ENCODE measurements at places on chromosomes 6 and 20.

DNA sequence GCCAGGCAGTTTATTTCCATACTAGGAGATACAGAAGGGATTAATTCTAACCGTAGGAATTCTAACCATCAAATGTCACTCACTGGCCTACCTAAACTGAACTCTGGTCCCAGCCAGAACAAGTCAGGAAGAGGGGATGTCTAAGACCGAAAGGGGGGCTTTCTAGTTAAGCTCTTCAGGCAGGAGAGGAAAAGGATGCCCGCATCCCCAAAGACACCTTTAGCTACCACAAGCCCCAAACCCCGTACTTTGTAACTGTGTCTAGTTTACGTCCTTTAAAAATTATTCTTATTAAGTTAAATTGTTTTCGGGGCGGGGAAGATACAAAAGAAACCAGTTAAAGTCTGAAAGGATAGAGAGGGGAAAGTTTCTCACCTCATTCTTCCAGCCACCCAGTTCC lies 1.2 kb upstream of the ZNF76 start:
- peaks cover 58% of the 10 kb centered on the region for H3K4me1 ChIP-seq
- no peaks in the 10 kb centered on the region for H3K36me3 ChIP-seq
- DNase-seq = no peak
- peak overlapping the region; percentile 99 for H3K4me3 ChIP-seq
- H3K27me3 ChIP-seq = no peaks in the 10 kb centered on the region

- no peak for DNase-seq
- H3K27ac ChIP-seq = peak overlapping the region; percentile 93
- H3K4me1 ChIP-seq = peaks cover 55% of the 10 kb centered on the region
- H3K4me3 ChIP-seq = peak overlapping the region; percentile 97
- H3K27me3 ChIP-seq = no peaks in the 10 kb centered on the region
Observed at GRCh38 chr20:25196786-25197120, 1.2 kb downstream of the ENTPD6 start.

GRCh38 chr6:107061125-107062020 lies 33.4 kb downstream of the MTRES1 start:
- no peaks in the 10 kb centered on the region for H3K27me3 ChIP-seq
- no peaks in the 10 kb centered on the region for H3K36me3 ChIP-seq
- no peak overlapping the region for H3K27ac ChIP-seq
- H3K4me1 ChIP-seq = peaks cover 11% of the 10 kb centered on the region
- H3K4me3 ChIP-seq = no peak overlapping the region
- no peak for DNase-seq

DNA sequence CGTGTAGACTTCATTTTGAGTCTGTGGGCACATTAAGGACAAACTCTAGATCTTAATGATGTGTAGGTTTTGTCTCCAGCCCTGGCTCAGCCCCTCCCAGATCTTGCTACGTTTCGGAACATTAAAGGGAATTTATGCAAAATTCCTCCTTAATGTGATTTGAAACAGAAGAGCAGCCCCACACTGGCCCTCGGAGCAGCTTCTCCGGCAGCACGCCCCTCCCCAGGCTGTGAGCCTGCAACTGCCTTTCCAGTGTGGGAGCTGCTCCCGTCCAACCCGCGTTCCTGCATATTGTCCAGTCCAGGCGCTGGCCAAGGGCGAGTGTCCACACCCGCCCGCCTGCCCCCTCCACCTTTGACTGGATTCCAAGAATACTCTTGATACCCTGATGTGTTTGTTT lies 257.2 kb downstream of the TAF4 start:
- H3K4me1 ChIP-seq = no peaks in the 10 kb centered on the region
- H3K27me3 ChIP-seq = no peaks in the 10 kb centered on the region
- H3K36me3 ChIP-seq = no peaks in the 10 kb centered on the region
- DNase-seq = peak; percentile 68
- H3K4me3 ChIP-seq = no peak overlapping the region
